Thyroid gland (tissue), 4 donors: ENCODE measurements at places on chromosomes 2 and 18. TPM values are rescaled to one million over a fixed set of nuclear protein-coding genes. Genes with fewer than 3 reads are reported as not detected.

SUPT7L gene
- 31.6 TPM for total RNA-seq

AGXT gene
- total RNA-seq = not detected

TRAPPC12 gene
- total RNA-seq = 198 TPM

TMEM200C gene
- total RNA-seq = 0.13 TPM

RUFY4 gene
- total RNA-seq = not detected

NETO1 gene
- total RNA-seq = not detected

GCG gene
- not detected for total RNA-seq

CLEC4F gene
- not detected for total RNA-seq

CD28 gene
- 0.58 TPM for total RNA-seq

SKOR2 gene
- not detected for total RNA-seq

CYB5A gene
- 95.3 TPM for total RNA-seq

DSC3 gene
- total RNA-seq = 0.15 TPM

KDSR gene
- 30.7 TPM for total RNA-seq

NEU2 gene
- total RNA-seq = not detected

CD8B2 gene
- not detected for total RNA-seq

RNPEPL1 gene
- total RNA-seq = 45.5 TPM

MAP3K19 gene
- total RNA-seq = not detected

C2orf15 gene
- 6.5 TPM for total RNA-seq

SCYGR4 gene
- not detected for total RNA-seq

CYP27C1 gene
- not detected for total RNA-seq

GAL3ST2 gene
- not detected for total RNA-seq

UGT1A5 gene
- total RNA-seq = 0.89 TPM

CNTNAP5 gene
- not detected for total RNA-seq

SLC38A11 gene
- 1.2 TPM for total RNA-seq

ALPG gene
- total RNA-seq = not detected

TRIM54 gene
- 0.22 TPM for total RNA-seq

HJURP gene
- total RNA-seq = 0.45 TPM

STARD6 gene
- total RNA-seq = not detected

SCN3A gene
- 5.0 TPM for total RNA-seq

UGT1A4 gene
- total RNA-seq = 3.8 TPM

DUSP19 gene
- total RNA-seq = 5.9 TPM

ATP6V1B1 gene
- not detected for total RNA-seq

GRB14 gene
- total RNA-seq = 12.7 TPM

RAD51AP2 gene
- not detected for total RNA-seq

RGPD3 gene
- 0.67 TPM for total RNA-seq
